ENCODE measurements at places on chromosomes 3 and 15.

- no peak for DNase-seq
Observed at GRCh38 chr3:188948997-188949389, 222.8 kb upstream of the TPRG1 start.

- peak; percentile 45 for DNase-seq
Observed at GRCh38 chr15:89083246-89083645, 5.0 kb upstream of the ABHD2 start.

- no peak for DNase-seq
Observed at GRCh38 chr15:100332231-100332630, 9.5 kb downstream of the ADAMTS17 start.

GRCh38 chr3:95228416-95228815, 1165.6 kb downstream of the NSUN3 start:
- DNase-seq: peak; percentile 15

GRCh38 chr3:52537726-52538421, 1.5 kb downstream of the UQCC5 start:
- no peak for DNase-seq

DNA sequence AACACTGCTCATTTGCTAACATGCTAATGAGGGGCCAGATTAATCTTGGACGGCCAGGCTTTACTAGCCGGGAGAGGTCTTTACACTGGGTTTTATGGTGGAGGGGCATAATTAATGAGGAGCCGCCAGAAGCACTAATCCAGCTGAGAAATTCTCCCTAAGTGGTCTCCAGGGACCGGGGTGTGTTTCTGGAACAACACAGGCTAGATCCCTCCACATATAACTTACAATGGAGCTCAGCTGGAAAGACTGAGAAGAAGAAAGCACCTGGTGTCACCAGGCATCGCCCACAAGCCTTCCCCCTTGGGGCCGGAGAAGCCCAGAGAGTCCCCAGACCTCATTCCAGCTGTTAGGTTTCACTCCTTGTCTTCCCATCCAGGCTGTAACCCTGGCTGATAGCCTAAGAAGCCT, 127.5 kb downstream of the MEGF11 start:
- DNase-seq: no peak

GRCh38 chr3:142180761-142181362, 31.5 kb upstream of the TFDP2 start:
- DNase-seq: peak; percentile 64

DNA sequence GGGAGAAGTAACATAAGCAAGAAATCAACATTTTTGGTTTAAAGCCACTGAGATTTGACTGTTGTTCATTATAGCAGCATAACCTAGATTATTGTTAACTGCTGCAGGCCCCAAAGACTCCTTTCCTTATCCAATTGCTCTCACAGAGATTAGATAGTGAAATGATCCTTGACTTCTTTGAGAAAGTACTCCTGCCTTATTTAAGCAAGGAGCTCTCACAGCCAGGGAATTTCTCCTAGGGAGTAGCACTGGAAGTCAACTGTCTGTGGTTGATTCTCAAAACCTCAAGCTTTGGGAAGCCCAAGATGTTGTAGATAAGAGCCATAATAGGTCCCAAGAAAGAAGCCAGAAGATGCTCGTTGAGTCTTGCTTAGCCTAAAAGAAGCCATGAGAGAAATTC, 151.8 kb upstream of the TSC22D2 start:
- DNase-seq: no peak

DNA sequence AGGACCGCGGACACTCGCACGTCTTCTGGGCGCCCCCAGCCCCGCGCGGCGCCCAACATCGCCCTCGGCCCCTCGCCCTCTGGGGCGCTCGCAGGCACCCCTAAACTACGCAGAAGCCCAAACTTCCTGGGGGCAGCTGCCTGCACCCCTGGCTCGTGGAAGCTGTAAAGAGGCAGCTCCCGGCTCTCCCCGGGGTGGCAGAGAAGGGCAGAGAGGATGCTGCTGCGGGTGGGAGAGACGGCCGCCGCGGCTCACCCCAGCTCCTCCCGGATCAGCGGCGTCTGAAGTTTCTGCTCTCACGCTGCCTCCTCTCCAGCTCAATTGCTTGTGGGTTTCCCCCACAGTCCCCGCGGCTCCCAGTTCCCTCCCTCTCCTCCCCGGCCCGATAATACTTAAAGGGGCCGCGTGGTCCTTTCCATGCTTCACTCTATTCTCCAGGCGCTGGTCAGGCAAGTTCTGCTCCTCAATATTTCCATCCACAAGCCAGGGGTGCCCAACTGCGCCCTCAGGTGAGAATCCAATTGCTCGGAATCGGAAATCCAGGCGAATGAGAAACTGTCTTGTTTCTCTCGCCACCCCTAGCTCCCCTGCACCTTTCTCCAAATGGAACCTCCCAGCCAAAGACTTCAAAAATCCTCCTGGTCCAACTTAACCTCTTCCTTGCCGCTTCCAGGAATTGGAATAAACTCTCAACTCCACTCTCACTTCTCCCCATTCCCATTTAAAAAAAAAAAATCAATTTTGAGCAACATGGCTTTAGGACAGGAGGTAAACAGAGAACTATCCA, 748.5 kb downstream of the ROBO1 start:
- peak; percentile 91 for DNase-seq

DNA sequence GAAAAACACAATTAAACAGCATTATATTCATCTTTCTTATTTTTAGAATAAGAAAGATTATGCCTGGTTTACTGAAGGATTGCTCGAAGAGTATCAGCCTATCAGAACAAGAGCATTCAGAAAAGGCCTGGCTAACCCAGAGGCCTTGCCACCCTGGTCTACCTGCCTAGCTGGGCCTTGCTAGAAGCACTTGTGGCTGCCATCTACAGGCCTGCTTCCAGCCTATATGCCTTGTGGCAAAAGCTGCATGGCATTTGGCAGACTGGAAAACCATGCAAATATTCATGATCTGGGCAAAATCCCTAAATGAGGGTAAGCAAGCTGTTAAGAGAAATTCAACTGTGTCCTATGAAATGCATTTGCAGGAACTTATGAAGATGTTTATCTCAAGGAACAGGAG, 9.3 kb upstream of the ATP13A4 start:
- peak; percentile 25 for DNase-seq

DNA sequence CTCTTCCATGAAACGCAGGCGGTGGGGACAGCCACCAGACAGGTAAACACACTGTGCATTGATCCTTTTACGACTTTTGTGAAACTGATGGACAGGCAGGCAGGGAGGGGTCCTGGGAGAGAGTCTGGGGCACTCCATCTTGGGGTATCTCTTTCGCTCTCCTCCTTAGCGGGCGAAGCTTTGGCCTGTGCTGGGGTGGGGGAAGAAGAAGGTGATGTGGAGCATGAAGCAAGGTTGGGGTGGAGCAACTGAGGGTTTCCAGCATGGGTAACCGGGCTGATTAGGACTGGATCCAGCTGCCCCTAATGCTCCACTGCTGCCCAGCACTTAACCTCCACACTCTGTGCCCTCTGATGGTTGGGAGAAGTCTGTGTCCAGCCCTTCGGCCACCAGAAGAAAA, 25.6 kb downstream of the MUC20 start:
- no peak for DNase-seq
